Glomerular endothelial cell (primary cell): ENCODE measurements at places on chromosomes 1 and 21.

DNA sequence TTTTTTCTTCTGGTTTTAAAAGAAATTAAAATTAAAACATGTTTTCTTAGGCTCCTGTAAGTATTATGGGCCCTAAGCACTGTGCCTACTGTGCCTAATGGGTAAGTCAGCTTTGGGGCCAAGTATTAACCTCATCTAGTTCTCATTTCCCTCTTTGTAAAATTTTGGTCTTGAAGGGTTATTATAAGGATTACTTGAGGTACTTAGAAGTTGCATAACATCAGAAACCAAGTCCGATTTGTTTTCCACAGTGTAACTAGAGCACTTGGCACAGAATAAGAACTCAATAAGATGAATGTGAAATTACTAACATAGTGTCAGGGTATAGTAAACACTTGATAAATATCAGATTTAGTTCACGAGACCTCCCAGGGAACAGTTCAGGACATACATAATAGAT lies 16.4 kb upstream of the OSBPL9 start:
- no peak for DNase-seq

DNA sequence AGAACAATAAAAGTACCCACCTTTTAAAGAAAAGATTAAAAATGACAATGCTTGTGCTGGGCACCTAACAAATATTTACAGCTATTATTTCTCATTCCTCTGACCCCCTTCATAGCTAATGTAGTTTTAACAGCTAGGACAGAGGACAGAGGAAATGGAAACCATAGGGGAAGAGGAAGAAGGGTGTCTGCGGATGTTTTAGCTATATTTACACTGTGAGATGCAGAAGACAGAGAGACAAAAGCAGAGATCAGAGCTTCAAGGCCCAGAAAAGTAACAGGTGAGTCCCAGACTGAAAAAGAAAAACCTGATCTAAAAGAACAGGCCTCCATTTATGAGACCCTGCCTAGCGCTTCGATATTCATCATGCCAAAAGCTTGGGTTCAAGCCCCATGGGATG lies 72.0 kb downstream of the ZNF281 start:
- DNase-seq = no peak

DNA sequence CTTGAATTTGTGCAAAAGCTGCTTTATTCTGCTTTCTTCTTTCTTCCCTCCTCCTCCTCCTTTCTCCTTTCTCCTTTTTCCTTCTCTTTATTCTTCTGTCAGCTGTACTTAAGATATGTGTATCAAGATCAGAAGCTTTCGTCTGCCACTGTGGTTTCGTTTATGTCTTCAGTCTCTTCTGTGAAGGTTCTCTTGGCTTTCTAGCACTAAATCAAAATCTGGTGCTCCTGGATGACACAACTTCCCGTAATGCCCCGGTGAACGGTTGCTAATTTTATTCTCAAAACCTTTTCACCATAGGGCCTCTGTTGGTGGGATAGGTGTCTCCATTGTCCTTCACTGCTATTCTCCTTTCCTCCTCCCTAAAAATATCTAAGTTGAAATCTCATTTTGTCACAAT lies 5.0 kb downstream of the ATF6 start:
- DNase-seq = no peak

DNA sequence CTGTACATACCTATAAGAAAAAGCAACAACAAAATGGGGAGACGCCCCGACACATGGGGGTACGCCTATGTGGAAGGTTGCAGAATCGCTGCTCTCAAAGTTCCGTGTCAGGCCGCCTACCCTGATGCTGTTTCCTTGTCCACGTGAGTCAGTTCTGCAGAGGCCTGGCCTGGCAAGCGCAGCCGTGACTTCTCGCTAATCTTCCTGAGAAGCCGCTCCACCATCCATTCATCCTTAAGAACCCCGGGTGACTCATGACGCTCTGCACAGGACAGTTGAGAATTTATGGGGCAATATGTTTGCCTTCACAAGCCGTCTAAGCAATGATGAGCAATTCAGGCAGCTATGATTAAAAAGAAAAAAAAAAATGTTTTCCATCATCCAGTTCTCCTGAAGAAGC lies 122.3 kb upstream of the TMPRSS2 start:
- DNase-seq = no peak
